H9 (cell line): ENCODE measurements at places on chromosomes 16 and 17. TPM values are rescaled to one million over a fixed set of nuclear protein-coding genes. Genes with fewer than 3 reads are reported as not detected.

Gene ITGAD
- total RNA-seq: not detected in 2 replicates

Gene C16orf74
- total RNA-seq: 4.9 and 5.6 TPM in 2 replicates

Gene ABCC6
- 1.1 TPM in 2 replicates for total RNA-seq

Gene KRT20
- not detected in 2 replicates for total RNA-seq

Gene GP2
- not detected in 2 replicates for total RNA-seq

DNA sequence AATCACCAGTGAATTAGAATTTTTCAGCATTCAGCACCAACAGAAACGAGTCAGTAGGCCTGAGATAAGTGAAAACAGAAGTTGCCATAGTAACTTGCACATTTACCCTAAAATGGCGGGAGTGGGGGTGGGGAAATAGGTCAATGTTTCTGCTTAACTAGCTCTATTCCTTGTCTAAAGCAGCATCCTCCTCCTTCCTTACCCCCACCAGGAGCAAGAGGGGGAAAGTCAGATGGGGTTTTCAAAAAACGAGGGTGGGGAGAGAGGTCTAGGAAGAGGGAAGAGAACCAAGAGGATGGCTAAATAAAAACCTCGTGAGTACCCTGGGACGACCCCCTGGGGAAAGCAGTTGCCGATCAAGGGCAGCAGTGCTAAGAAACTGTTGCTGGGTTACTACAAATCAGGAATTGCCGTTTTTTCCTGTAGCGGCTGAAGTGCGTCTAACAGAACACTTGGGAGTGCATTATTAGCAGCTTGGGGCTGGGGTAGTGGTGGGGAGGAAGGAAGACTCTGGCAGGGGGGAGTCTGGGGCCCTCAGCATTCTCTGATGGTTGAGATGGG lies 34.4 kb upstream of the MNT start:
- DNase-seq: peak; percentile 73

- peak; percentile 28 for DNase-seq
These were observed 27.4 kb downstream of the TNFRSF13B start for GRCh38 chr17:16944334-16945135.

GRCh38 chr17:2365132-2365531 lies 27.8 kb downstream of the SGSM2 start:
- no peak for DNase-seq

DNA sequence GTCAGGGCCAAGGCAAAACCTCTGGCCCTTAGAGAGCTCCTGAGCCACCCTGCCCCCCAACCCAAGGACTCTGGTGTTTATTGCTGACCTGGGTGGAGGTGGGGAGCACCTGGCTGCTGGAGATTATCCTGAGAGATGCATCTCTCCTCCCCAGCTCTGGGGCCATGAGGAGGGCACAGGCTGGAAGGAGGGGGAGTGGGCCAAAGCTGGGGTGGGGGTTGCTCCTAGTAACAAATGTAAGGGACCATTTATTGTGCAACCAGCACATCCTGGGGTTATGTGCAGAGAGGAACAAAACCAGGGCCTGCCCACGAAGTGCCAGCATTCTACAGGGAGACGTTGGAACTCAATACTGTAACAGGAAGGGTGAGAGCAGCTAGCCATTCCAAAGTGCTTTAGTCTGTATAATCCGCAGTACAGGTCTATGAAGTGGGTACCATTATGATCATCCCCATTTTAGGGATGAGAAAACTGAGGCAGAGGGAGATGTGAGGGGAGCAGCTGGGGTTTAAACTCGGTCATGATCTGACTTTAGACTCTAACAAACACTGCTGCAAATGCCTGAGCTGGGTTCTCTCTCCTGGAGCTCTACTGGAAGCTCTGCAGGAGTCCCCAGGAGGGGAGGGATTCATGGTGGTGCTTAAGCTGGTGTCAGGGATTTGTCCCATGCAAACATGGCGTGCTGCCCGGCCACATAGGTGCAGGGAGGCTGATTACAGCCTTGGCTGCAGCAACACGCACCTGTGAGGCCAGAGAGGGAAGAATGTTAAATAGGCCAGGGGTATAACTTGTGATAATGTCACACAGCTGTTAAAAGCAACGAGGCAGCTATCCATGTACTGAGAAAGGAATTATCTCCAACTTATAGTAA lies 1.4 kb upstream of the RHBDF2 start:
- DNase-seq: no peak

- DNase-seq: no peak
These were observed 19.7 kb upstream of the SNTB2 start for GRCh38 chr16:69166946-69167930.

DNA sequence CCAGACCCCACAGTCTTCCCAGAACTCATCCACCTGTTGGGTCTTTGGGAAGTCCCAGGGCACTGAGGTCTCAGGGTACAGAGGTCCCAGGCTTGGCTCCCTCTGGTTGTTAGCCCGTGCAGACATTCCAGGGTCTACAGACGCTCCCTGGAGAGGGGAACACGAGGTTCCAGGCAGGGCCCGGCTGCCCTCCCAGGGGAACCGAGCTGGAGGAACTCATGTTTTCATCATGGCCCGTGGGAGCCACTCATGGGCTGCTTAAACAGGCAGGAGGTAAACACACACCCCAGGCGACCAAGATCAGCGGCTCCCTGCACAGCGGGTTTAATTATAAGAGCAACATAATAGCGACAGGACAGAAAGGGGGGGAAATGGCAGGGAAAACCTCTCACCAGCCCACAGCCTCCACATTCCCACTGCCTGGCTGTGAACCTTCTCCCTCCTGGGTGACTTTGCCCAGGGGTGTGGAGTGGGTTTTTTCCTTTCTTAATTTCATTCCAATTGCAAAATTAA lies 36.5 kb downstream of the TRARG1 start:
- no peak for DNase-seq
